ENCODE measurements at places on chromosomes 2 and 18.

GRCh38 chr2:45746888-45747287 is 95.4 kb downstream of the PRKCE start:
- no peak for DNase-seq

- DNase-seq, result no peak
These were observed 53.5 kb downstream of the C18orf63 start for GRCh38 chr18:74368901-74369705.

DNA sequence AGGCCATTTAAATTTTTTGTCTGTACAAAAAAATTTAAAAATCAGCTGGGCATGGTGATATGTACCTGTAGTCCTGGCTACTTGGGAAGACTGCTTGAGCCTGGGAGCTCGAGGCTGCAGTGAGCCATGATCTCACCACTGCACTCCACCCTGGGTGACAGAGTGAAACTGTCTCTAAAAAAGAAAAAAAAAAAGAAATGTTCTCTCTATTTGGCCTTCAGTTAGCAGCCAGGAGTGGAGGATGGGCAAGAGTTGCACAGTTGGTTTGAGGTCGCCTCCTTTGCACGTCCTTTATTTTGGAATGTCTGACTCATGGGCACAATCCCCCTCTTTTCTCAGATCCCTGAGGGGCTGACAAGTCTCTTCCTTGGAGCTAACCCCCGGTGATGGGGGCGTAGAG is 26.3 kb downstream of the ITM2C start:
- no peak for DNase-seq

- DNase-seq, result no peak
These were observed 24.7 kb downstream of the MYCN start for GRCh38 chr2:15964936-15965563.

GRCh38 chr2:44934038-44934982 is 7.2 kb upstream of the SIX3 start:
- DNase-seq, result no peak

DNA sequence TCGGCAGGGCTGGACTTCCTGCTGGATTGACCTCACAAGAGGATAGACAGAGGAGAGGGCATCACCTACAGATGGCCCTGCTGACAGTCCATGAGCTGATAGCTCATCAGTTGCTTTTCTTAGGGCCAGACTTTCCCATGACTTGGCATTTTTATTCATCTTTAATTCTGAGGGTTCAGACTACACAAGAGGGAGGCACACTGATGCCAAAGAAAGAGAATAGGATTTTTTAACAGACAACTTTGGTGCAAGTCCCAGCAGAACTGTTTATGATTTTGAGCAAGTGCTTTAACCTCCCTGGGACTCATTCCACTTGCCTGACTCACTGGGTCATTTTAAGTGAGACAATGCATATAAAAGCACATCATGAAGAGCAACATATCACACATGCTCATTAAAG is 299.2 kb downstream of the INSIG2 start:
- no peak for DNase-seq

DNA sequence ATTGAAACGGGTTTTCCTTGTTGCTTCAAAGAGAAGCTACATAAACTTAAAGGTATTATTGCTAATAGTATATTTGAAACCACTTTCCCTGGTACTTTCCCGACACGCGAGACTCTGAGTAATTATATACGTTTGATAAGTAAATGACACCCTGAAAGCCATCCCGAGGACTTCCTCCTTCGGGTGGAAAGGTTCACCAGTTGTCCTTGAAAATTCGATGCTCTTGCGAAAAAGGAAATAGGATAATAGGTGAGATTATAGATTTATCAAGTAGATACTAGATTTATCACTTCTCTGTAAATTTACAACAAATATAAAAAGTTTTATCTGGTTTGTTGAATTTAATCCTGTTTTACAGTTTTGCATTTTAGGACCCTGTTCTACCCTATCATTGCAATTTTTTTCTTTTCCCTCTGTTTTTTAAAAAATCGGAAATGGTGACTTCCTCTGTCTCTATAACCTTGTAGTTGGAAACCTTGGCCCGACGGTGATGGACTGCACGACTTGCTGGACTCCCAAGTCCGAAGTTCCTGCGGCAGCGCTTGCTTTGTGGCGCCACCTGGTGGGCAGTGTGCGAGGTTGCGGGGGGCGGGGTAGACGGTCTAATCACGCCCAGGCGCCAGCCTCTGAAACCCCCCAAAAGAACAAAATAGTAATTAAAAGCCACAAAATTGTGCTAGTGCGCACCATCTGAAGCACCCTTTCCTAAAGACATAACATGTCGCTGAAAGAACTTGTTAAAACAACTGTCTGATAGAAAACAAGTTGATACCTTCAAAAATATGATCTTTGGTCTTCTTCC is 972 bp upstream of the DLX2 start:
- DNase-seq, result peak; percentile 79

DNA sequence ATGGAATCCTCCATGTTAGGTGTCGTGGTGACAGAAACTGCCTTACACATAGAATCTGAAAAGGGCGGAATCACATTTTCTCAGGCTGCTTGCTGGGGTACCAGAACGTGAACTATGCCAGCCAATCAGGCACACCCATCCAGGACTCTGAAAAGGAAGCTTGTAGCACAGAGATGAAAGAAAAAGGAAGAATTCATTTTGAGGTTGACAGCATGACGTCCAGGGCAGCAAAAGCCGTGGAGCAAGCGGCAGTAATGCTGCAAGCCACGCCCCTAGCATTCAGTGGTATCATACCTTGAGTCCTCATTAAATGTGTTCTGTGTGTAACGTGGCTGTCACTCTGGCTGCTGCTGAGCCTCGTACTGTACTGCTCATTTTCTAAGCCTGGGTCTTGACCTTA is 304.0 kb downstream of the DYSF start:
- DNase-seq, result no peak

DNA sequence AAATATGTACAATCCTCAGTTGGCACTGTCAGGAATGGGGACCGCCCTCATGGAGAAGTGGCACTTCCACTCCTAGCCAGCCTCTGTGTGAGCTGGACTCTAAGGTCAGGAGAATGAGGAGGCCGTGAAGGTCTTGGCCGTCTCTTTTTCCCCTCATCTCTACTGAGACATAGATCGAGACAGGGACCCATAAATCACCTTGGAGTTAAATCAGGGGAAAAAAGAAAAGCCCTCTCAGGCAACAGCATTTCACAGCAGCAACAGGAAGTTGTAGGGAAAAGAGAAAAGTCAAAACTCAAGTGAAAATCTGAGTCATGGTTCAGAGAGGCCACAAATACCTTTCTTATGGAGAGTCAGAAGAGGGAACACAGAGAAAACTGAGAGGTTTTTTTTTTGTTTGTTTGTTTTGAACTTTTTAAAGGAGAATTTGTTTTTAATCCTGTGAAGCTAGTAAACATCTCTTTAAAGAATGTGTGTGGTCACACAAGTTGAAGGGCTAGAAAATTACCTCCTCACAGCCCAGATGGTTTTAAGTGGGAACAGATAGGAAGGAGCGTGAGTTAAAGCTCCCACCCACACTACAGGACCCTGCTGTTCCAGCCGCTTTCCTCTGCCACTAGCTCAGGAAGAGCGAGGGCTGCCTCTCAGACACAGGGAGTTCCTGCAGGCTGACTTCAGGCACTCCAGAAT is 30.6 kb upstream of the CYP1B1 start:
- peak; percentile 40 for DNase-seq

DNA sequence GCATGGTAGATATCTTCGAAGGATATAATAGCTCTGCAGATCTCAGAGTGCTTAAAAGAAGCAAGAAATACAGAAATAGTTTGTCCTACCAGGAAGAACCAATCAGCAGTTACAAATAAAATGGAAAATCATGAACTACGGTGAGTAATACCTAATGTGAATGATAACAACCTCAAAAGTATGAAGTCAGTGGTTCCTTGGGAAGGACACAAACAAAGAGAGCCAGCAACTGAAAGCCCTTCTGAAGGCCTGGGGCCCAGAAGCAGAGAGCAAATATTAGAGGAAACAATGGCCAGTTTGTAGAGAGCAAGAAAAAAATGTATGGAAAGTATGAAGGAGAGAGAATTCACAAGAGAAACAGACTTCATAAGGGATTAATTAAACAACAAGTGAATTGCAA is 226.8 kb upstream of the CHST9 start:
- no peak for DNase-seq

- peak; percentile 64 for DNase-seq
These were observed 23.8 kb upstream of the SERPINB12 start for GRCh38 chr18:63518178-63519012.

DNA sequence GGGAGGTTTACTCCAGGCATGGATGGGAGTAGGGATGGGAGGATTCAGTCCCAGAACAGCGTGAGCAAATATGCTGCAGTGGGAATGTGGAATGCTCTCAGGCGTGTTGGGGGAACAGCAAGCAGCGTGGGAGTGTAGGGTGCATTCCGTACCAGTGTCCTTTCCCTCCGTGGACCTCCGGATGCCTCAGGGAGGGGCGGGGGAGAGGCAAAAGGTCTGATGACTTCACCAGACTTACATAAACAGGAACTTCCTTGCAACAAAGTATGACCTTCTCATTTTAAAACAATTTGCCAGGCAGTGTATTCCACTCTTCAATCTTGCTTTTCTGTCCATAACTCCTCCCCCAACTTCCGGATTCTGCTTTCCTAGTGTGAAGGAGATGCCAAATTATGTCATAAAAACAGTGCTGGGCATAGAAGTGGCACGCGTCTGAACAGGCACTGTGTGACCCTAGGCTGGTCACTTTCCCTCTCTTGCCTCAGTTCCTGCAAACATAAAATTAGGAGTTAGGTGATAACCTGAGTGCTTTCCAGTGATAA is 36.9 kb downstream of the RPL37A start:
- peak; percentile 58 for DNase-seq

Data from CD14-positive monocyte (primary cell).